NCI-H187 treated with DMSO at 0.1 percent for 48 hours (cell line): ENCODE measurements at places on chromosomes 4 and X.

DNA sequence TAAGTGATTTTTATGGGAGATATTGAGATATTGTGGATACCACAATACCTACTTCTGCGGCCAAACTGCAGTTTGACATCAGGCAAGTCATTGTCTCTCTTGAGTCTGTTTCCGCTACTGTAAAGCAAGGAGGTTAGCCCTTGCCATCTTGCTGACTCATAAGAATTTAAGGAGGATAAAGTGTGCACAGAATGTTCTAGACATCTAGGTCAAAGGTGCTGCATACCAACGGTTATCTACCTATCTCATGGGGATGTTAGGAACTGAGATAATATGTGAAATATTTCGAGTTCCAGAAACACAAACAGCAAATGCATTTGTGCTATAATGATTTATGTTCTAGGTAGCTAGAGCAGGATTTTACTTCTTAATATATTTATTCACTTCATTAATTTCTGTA lies 211.5 kb upstream of the NR3C2 start:
- no peak for DNase-seq

- DNase-seq, result no peak
Observed at GRCh38 chrX:78603908-78604307, 55.2 kb downstream of the RTL3 start.

GRCh38 chr4:167150587-167150986 lies 83.7 kb downstream of the SPOCK3 start:
- no peak for DNase-seq

- no peak for DNase-seq
Observed at GRCh38 chr4:165085946-165086345, 26.7 kb downstream of the TMEM192 start.

DNA sequence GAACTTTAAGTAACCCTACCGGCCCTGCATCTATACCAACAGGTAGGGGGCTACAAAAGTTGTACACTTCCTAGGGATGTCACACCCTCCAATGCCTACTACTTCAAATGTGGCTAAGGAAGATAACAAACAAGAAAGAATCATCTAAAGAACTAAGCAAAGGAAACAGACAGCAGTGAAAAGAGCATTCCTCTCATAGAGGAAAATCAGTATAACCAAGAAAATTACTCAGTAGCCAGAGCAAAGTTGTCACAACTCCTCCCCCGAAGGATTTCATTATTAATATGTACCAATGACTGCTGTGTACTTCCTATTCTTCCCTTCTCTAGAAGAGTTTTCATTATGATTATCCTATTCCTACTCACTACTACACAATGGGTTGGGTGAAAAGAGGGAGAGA lies 12.6 kb downstream of the ANKRD17 start:
- no peak for DNase-seq

- DNase-seq, result no peak
Observed at GRCh38 chrX:7889680-7890079, 37.5 kb downstream of the PNPLA4 start.

GRCh38 chr4:155639704-155640523 lies 26.7 kb upstream of the GUCY1A1 start:
- DNase-seq, result no peak

DNA sequence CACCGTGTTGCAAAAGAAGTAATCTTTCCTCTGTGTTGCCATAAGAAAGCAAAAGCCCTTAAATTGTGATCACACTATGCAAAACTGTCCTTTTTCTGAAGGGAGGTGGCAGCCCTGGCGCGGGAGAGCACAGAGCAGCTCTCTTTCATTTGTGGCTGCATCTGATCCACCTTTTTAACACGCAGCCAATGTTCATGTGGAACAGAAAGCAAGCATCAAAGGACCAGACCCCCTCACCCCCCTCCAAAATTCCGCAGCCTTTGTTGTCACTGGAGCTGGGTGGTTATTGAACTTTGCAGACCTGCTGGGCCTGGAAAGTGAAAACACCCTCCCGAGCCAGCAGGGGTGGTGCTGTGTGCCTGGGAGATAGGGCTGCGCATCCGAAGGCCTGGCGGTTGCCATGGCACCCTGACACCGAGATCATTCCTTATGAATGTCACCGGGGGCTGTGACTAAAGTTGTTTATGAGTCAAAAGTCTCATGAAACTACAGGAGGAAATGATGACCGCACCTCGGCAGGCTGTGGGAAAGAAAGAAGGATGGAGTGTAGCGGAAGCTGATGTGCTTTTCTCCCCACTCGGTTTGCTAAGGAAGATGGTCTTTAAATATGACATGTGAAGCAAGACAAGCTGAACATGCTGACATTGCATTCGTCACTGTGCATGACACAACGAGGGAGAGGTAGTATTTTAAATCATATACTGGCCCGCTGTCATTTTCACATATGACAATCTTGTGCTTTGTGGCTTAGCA lies 367.4 kb downstream of the UNC5C start:
- DNase-seq, result no peak

DNA sequence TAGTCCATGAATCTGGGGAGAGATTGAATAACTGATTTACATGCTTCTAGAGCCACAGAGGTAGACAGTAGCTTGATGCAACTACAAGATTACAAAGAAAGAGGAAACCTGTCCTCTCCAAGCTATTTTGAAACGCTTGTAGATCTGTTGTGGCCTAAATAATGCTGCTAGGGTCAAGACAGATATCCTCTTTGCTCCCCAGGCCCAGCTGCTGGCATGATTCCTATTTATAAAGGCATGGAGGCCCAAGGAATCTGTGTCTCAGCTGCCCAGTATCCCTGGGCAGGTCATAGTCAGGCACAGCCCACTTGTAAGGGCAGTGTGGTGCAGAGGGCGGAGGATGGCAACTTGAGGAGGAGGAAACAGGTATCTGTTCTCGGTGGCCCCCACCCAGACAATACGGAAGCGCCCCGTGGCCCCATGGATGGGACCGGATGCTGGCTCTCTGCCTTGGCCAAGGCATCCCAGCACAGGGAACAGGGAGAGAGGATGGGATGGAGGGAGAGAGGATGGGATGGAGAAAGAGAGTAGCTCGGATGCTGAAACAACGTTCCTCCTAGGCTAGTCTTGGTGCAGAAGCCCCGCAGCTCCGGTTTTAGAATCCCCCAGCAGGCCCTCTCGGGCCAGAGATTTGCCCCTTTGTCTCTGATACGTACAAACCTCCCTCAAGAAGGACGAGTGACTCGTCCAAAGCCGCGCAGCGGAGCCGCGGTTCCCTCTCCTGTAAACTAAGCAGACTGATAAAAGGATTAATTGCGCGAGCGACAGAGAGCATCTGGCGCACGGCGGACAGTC lies 767 bp upstream of the SMIM20 start:
- DNase-seq, result no peak

DNA sequence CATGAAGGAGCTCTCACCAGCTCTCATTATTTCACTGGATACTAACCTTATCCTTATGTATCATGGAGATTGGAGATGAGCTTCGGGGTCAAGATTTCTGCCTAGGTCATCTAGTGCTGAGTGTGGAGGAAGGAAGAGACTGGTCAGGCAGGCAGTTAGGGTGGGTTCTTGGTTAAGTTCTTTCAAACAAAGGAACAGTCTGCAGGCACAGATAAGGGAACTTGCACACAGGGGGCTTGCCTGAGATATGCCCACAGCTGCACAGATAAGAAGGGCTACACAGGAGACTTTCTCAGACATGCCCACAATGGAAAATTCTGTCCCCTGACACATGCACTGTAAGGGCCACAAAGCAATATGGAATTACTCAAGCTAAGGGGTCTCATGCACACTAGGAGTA lies 904.1 kb downstream of the NLGN4X start:
- DNase-seq, result no peak

DNA sequence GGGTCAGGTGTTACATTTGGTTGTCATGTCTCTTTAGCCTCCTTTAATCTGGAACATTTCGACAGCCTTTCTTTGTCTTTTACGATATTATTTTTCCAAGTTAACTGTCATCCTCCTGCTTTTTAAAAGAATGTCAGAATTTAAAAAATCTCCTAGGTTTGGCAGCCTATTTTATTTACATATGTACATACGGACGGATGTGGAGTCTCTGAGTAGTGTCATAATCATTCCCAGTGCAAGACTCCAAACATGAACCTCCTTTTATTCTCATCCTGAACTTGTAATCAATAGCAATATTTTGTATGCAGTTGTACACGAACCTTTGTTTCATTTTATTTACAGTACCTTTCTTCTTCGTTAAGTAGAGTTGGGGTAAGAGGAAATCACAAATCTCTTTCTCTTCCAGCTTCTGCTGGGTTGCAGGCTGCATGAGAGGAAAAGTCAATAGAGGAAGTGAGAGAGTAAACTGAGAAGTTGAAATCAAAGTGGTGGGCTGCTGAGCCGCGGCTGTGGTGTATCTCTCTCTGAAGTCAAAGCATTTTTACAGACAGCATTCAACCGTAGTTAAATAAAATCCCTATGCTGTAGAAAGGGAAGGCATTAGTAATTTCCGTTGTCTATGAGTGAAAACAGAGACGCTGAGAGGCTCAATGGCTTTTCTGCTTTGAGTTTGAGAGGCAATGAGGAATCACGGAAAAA lies 53.9 kb upstream of the RPS6KA3 start:
- DNase-seq, result no peak

DNA sequence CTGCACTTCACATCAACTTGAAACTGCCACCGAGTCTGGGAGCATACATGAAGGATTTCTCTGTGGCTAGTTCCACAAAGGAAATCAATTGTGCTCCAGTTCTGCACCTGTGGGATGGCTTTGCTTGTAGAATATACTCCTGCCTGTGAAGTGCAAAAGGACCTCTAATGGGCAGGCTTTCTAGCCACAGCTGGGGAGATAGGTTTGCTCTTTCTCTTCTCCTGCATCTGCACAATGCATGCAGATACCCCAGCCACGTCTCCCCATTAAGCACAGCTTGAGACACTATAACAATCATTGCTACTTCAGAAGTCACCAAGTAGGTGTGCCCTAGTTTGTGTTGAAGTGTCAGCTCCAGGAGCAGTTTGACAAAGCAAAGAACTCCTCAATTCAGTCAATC lies 364.6 kb downstream of the ZIC3 start:
- DNase-seq, result no peak

- no peak for DNase-seq
Observed at GRCh38 chr4:162115333-162115732, 48.5 kb downstream of the FSTL5 start.

DNA sequence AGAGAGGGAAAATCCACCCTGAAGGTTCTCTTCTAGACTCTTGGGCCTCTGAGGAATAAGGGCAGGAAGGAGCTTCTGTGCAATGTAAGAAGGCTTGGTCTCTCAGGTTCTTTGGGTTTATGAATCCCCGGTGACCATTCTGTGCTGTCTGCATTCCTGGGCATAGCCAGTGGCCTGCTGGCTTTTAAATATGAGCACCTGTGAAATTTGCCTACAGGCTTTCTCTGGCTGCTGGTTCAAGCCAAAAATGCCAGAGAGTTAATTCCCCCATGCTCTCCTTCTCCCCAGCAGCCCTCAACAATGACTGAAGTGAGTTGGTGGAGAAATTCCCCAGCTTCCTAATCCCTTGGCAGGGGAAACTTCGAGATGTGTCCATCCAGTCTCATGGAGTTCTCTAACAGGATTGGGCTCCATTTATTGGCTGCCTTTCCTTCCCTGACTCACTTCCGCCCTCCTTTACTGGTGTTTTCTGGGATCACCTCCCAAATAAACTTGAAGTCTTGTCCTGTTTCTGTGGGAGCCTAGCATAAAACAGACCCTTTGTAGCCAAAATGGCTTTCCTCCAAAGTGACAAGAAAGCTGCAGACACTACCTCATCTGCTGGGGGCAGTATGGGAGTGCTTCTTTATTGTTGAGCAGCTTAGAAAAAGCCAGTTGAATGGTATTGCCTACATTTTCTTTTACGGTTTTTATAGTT lies 179.4 kb upstream of the CASK start:
- no peak for DNase-seq

GRCh38 chr4:135244056-135244455 lies 1042.5 kb upstream of the PABPC4L start:
- DNase-seq, result no peak

GRCh38 chr4:33453436-33453835 lies 2733.3 kb downstream of the PCDH7 start:
- DNase-seq, result no peak

- no peak for DNase-seq
Observed at GRCh38 chr4:78439328-78439727, 112.2 kb upstream of the ANXA3 start.

DNA sequence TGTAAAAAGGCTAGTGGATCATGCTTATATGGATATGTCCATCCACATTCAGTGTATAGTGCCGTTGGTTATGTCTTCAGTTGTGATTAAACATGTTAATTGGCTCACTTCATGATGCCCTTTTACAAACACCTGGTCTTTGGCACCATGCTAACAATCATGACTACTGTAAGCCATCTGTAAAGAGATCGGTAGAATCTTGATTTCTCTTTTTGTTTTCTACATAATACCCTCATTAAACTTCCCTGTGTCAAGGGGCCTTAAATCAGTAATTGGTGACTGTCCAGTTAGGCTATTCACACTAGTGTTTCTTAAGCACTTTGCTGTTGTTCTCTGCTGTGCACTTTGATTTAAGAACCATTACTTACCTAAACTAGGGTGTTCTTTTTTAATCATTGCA lies 475.2 kb downstream of the RPA4 start:
- no peak for DNase-seq

GRCh38 chr4:99749445-99750391 lies 66.9 kb upstream of the DAPP1 start:
- DNase-seq, result peak; percentile 32

- no peak for DNase-seq
Observed at GRCh38 chrX:54074826-54075225, 30.6 kb upstream of the PHF8 start.

DNA sequence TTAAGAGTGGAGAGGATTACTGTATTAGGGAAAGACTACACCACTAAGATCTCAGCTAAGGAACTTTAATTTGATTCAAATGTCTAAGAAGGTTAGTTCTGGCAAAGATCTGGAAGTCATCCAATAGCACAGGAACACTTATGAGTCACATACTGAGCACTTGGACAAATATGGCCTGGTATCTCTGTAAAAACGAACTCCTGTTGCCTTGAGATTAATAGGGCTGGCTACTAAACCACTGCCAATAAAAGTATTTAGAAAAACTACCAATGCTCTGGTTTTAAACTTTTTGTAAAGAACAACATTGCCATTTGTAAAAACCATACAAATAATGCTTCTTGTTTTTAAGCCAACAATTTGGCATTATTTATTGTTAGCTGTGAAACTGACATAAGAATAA lies 70.5 kb downstream of the SEC24D start:
- no peak for DNase-seq

DNA sequence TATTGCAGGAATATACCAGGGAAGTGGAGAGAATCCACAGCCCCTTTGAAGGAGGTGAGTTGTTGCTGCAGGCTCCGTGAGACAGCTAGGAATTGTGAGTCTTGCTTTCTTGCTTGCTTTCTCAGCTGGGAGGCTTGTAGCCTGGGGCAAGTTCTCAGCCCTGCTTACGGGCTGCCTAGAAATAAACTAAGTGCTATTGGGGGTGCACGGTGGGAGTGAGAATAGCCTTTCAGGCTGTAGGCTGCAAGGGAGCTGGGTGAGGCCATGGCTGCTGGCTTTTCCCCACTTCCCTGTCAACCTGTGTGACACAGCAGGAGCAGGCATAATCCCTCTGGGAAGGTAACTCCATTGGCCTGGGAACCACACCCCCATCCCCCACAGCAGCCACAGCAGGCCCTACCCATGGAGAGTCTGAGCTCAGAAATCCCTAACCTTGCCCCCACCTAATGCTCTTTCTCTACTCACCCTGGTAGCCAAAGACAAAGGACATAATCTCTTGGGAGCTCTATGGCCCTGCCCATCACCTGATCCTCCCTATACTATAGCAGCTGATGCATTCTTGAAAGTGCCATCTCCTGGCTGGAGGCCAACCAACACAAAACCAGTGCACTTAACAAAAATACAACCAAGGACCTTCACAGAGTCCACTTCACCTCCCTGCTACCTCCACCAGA lies 113.0 kb downstream of the MMRN1 start:
- peak; percentile 71 for DNase-seq
